ENCODE measurements at places on chromosomes 6 and 20.

DNA sequence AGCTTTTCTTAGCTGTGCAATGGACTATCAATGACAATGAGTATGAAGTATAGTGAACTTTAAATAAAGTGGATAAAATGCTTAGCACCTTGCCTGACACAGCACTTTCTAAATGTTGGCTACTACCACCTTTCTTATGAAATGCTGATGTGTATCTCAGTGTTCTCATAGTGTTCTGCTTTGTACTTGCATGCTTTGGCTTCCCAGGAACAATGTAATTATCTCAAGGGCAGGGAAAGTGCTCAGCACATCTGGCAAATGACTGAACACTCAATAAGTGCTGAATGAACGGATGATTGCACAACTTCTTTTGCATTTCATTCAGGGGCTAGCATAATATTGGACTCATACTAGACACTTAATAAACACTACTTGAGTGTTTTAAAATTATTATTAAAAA lies 28.2 kb upstream of the NOX3 start:
- DNase-seq, result no peak

DNA sequence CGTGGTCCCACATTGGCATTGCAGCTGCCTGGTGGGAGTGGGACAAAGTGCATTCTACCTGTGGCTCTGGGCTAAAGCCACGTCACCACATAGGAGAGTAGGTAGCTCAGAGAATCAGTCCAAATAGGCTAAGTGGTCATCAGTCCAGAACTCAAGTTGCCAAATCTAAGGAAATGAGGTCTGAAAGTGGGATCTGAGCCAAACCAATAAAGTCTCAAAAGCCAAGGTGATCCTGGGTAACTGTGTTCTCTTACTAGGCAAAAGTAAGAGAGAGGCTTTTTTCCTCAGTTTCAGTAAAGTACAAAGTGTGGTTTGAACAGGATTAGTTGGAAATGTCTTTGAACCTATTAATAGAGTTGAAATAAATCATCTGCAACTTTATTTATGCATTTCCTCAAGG lies 68.6 kb upstream of the CNKSR3 start:
- no peak for DNase-seq

DNA sequence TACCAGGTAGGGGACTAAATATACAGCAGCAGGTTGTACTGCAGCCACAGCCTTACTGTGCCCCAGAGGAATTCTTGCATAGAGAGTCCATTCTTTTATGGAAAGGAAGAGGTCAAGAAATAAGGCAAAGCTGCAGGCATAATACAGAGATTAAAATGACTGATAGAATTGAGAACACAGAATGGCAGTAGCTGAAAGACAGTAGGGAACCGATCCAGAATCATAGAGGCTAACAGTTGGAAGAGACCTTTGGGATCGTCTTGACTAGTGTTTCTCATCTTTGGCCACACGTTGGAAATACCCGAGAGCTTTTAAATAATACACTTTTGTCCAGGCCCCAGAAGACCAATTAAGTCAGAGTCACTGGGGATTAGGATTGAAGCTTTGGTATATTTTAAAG lies 492.6 kb upstream of the SOX4 start:
- DNase-seq, result no peak

DNA sequence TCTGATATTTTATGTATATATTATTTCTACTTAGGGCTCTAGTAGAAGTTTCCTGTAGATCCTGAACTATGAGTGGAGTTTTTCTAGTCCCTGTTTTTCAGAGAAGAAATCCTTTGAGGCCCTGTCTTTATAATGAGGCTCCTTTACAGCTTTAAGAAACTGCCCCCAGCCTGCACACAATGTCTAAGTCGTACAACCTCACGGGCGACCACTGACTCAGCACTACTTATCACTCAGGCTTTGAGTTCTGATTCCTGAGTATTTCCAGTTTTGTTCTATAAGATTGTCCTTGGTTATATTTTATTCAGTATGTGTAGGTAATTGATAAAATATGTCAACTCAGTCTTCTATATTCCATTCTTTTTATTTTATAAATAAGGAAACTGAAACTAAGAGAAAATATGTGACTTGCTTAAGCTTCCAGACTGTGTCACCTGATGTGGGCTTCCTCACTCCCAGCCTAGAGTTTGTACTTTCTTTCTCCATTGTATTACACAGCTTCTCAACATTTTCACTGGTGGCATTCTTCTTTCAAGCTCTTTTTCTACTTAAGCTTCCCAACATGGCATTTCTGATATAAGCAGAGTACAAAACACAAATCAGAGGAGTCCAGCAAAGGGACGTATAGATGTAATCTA lies 167.0 kb downstream of the TBX18 start:
- DNase-seq, result no peak

DNA sequence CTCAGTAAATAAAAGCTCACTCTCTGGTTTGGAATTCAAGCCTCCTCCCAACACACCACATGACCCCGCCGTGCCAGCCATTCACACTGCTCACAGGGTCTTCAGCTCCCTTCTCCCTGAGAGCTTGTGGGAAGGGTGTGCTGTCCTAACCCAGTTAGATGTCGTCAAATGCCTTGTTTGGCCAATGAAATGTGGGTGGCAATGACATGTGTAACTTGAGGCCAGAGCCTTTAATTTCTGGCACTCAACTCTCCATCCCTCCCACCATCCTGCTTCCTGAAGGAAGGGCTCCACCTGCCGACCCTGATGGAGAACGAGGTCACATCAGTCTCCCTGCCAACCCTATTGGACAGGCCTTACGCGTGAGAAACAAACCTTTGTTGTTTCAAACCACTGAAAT lies 224.5 kb upstream of the AGPAT4 start:
- DNase-seq, result no peak

- no peak for DNase-seq
Observed at GRCh38 chr6:139407718-139408222, 33.3 kb upstream of the CITED2 start.

All from colonic mucosa (tissue), 4 donors.